ENCODE measurements at places on chromosomes 6 and 20. TPM values are rescaled to one million over a fixed set of nuclear protein-coding genes. Genes with fewer than 3 reads are reported as not detected.

DNA sequence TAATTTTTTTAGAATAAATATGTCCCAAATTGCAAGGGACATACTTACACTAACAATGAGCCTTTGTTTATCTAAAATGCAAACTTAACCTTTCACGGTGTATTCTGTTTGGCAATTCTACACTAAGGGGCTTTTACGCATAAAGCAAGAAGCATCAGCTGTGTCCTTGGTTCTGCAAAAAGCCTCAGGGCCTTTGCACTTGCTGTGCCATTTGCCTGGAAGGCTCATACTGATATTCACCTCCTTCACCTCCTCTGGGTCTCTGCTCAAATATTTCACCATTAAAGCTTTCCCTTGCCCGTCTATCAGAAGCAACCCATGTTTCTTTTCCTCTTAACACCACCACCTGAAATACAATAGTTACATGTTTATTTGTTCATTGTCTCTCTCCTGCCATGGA is 8.9 kb upstream of the BMP7 start:
- DNase-seq: no peak
- no peak overlapping the region for H3K27ac ChIP-seq
- no peaks in the 10 kb centered on the region for H3K36me3 ChIP-seq

DNA sequence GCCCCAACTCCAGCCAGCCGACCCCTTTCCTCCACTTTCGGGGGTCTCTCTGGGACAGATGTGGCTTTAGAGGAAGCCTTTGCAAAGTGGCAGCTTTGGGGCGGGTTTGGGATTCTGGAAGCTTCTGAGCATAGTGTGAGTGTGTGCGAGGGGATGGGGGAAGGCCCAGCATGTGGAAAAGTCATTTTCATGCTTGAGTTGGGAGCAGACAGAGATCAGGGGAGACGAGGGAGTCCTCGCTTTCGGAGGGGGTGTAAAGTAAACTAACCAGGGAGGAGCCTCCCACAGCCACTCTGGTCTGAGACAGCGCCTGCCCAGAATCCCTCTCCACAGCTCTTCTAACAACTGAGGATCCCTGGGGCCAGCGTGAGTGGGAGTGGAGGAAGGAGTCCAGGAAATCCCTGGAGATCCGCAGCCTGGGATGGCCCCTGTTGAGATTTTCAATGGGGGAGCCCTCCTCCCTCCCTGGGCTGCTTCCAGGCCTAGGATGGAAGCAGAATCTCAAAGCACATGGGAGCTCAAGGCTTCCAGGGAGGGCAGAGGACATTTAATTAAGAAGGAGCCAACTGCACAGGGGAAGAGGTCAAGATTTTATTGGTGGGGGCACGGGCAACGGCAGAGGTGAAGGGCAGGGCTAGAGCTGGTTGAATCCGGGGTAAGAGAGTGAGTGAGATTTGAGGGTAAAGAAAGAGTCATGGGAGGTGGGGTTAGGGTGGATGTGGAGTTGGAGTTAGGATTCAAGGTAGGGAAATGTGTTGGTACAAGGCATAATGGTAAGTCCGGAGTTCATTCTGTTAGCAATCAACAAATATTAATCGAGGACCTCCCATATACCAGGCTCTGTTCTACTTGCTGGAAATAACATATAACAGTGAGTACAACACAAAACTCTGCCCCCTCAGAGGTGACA is 102.3 kb upstream of the FOXP4 start:
- H3K27me3 ChIP-seq: peaks cover 56% of the 10 kb centered on the region
- no peaks in the 10 kb centered on the region for H3K36me3 ChIP-seq
- no peak overlapping the region for H3K4me3 ChIP-seq
- DNase-seq: no peak
- no peak overlapping the region for H3K27ac ChIP-seq
- peaks cover 36% of the 10 kb centered on the region for H3K4me1 ChIP-seq

GRCh38 chr6:117306227-117306790 is 41.0 kb downstream of the VGLL2 start:
- no peaks in the 10 kb centered on the region for H3K4me1 ChIP-seq
- DNase-seq: no peak
- H3K27ac ChIP-seq: no peak overlapping the region
- H3K4me3 ChIP-seq: no peak overlapping the region
- peaks cover 3% of the 10 kb centered on the region for H3K27me3 ChIP-seq

- no peaks in the 10 kb centered on the region for H3K36me3 ChIP-seq
- H3K4me1 ChIP-seq: peaks cover 17% of the 10 kb centered on the region
- H3K4me3 ChIP-seq: no peak overlapping the region
- H3K27me3 ChIP-seq: peaks cover 3% of the 10 kb centered on the region
- H3K27ac ChIP-seq: no peak overlapping the region
Observed at GRCh38 chr6:11718463-11718862, 60.1 kb downstream of the ADTRP start.

DNA sequence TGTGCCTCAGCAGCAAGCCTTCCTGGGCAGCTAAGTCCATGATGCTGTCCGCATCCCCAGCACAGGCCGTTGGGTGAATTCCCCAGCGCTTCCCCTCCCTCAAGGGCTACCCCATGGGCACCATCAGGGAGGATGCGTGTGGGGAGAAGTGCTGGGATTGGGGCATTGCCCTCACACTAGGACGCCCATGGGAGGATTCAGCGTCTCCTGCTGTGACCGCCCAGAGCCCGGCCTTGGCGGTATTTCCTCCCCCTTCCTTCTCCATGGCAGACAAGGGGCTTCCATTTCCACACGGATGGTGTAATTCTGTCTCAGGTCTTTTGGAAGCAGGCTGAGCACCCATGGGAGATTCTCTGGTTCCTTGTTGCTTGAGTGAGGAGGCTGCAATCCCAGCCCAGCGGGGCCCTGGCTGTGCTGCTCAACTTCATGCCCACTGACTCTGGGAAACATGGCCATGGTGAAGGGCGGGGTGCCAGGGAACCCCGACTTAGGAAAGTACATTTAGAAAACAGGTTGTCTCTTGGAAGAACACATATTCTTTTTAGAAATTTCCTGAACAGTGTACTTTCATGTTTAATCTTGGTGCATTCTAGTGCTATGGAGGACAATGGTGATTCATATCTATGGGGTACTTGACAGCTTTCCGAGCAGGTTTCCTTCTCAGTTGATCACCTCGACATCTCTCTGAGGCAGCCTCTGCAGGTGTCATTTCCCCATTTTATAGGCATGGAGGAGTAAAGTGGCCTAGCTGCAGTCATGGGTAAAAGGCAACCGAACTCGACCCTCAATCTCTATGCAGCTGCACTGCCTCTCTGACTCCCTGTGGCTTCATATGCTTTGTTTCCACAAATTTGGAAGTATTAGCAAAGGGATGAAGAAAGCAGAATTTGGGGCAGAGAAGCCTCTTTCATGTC is 178.2 kb upstream of the CST7 start:
- H3K4me3 ChIP-seq: no peak overlapping the region
- peaks cover 29% of the 10 kb centered on the region for H3K27me3 ChIP-seq
- DNase-seq: peak; percentile 28
- peaks cover 7% of the 10 kb centered on the region for H3K36me3 ChIP-seq
- peaks cover 25% of the 10 kb centered on the region for H3K4me1 ChIP-seq
- no peak overlapping the region for H3K27ac ChIP-seq

DNA sequence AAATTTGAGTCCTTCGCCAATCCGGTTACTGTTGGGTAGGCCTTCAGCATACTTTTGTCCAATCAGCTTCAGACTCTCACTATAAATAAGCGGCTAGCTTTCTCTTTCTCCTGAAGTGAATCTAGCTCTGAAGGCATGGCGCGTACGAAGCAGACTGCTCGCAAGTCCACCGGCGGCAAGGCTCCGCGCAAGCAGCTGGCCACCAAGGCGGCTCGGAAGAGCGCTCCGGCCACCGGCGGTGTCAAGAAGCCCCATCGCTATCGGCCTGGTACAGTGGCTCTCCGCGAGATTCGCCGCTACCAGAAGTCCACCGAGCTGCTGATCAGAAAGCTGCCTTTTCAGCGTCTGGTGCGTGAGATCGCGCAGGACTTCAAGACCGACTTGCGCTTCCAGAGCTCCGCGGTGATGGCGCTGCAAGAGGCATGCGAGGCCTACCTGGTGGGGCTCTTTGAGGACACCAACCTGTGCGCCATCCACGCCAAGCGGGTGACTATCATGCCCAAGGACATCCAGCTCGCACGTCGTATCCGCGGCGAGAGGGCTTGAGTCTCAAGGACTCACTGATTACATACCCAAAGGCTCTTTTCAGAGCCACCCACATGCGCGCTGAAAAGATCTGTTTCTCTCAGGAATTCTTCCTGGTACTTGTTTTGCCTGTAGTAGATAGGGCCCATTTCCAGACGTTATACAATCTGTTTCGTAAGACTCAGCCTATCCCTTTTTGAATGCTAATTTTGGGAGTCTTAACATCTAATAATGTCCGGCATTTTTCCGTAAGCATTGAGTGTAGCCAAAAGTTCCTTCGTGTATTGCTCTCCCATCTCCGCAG is 102.0 kb downstream of the OR2B2 start:
- H3K27me3 ChIP-seq: peaks cover 6% of the 10 kb centered on the region
- DNase-seq: peak; percentile 86
- peaks cover 64% of the 10 kb centered on the region for H3K4me1 ChIP-seq

PRR18 gene
- not detected for total RNA-seq

GRCh38 chr6:148041546-148041945 is 301.1 kb upstream of the SASH1 start:
- H3K27ac ChIP-seq: no peak overlapping the region
- H3K36me3 ChIP-seq: no peaks in the 10 kb centered on the region
- no peaks in the 10 kb centered on the region for H3K4me1 ChIP-seq
- no peak overlapping the region for H3K4me3 ChIP-seq
- no peak for DNase-seq

DNA sequence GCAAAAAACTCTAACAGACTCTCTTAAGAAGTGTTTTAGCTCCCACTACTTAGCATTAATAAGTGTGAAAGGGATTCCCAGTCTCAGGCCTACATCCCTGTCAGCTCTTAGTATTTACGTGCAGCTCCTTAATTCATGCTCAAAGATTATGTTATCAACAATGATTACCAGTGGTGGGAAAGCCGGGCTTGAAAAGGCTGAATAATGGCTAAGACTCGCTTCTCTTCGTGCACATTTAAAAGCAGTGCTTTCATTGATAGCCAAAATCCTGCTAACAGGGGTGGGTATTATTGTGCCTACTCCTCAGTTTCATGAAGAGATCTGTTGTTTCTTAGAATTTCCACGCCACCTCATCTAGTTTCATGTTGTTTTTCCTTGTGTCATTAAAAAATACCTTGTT is 518.8 kb downstream of the GRIK2 start:
- no peaks in the 10 kb centered on the region for H3K36me3 ChIP-seq
- DNase-seq: no peak
- H3K27me3 ChIP-seq: no peaks in the 10 kb centered on the region
- no peak overlapping the region for H3K27ac ChIP-seq
- H3K4me3 ChIP-seq: no peak overlapping the region

DNA sequence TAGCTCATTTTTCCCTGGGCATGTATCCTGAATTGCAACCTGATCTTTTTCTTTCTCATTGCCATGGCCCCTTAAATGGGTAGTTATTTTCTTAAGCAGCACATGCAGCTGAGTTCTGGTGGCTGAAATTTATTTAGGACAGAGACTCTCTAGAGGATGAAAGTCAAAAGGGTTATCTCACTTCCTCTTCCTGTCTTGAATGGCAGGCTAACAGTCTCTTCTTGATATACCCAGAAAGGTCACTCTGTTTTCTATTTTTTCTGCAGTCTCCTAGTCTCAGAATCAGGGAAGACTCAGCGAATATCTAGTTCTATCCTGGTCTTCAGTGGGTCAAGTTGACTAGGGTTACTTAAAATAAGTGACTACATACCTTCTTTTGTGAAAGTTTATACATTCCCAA is 243.3 kb downstream of the EPHA7 start:
- H3K27me3 ChIP-seq: no peaks in the 10 kb centered on the region
- no peak overlapping the region for H3K27ac ChIP-seq
- no peak overlapping the region for H3K4me3 ChIP-seq
- H3K4me1 ChIP-seq: no peaks in the 10 kb centered on the region

DNA sequence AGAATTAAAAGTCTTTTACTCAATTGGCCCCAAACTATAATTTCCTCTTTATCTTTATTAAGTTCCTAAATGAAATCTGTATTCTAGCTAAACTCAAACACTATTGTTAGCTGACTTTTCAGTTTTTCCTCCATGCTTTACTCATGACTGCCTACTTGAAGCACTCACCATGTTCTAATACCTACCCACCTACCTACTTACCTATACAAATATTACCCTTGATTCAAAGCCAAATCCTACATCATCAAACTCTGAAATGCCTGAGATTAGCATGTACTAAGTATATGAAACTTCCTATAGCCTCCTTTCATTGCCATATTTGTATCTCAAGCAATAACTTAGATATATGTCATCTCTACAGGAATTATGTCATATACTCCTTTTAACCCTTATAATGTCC is 259.7 kb downstream of the HDGFL1 start:
- no peak for DNase-seq
- no peak overlapping the region for H3K27ac ChIP-seq

GRCh38 chr6:33132081-33132524 is 56.3 kb downstream of the HLA-DPB1 start:
- no peaks in the 10 kb centered on the region for H3K36me3 ChIP-seq
- no peak overlapping the region for H3K27ac ChIP-seq
- no peak for DNase-seq
- H3K27me3 ChIP-seq: peaks cover 23% of the 10 kb centered on the region
- peaks cover 21% of the 10 kb centered on the region for H3K4me1 ChIP-seq

CNKSR3 gene
- not detected for total RNA-seq

DNA sequence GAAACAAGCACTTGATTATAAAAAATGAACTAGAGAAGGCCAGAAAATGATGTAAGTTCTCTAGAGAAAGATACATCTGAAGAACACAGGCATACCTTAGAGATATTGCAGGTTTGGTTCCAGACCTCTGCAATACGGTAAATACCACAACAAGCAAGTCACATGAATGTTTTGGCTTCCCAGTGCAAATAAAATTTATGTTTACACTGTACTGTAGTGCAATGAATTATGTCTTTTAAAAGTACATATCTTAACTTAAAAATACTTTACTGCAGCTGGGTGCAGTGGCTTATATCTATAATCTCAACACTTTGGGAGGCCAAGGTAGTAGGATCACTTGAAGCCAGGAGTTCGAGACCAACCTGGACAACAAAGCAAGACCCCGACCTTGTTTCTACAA is 10.9 kb upstream of the KIAA1586 start:
- peaks cover 52% of the 10 kb centered on the region for H3K27me3 ChIP-seq
- DNase-seq: no peak
- no peak overlapping the region for H3K4me3 ChIP-seq
- H3K36me3 ChIP-seq: no peaks in the 10 kb centered on the region

DNA sequence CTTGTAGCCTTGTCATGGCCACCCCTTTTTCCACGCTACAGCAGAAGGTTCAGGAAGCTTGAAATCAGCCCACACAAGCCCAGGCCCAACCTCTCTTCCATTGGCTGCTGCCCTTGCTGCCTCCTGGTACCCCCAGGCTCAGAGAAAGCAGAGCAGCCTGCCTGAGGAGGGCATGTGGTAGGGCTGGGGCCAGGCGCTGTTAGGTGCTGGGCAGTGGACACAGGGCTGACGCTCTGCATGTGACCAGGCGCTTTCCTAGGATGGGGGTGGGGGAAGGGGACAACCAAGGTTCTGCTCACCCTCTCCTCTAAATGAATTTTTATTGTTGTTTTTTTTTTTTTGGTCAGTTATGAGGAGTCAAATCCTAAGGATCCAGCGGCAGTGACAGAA is 36.3 kb upstream of the ID1 start:
- no peaks in the 10 kb centered on the region for H3K27me3 ChIP-seq
- DNase-seq: no peak
- H3K27ac ChIP-seq: peak overlapping the region; percentile 32
- H3K4me3 ChIP-seq: no peak overlapping the region

- H3K27me3 ChIP-seq: no peaks in the 10 kb centered on the region
- DNase-seq: no peak
- peaks cover 9% of the 10 kb centered on the region for H3K36me3 ChIP-seq
- no peak overlapping the region for H3K4me3 ChIP-seq
Observed at GRCh38 chr6:137763436-137763835, 103.6 kb upstream of the TNFAIP3 start.

SNRNP48 gene
- 15.1 TPM for total RNA-seq
